ENCODE measurements at places on chromosomes 3 and 15.

- DNase-seq = no peak
Measured at GRCh38 chr3:30596152-30596551, 10.2 kb upstream of the TGFBR2 start.

- DNase-seq = no peak
Measured at GRCh38 chr3:134249296-134249841, 1.3 kb downstream of the RYK start.

GRCh38 chr15:70271422-70272088 is 173.8 kb upstream of the TLE3 start:
- DNase-seq = no peak

DNA sequence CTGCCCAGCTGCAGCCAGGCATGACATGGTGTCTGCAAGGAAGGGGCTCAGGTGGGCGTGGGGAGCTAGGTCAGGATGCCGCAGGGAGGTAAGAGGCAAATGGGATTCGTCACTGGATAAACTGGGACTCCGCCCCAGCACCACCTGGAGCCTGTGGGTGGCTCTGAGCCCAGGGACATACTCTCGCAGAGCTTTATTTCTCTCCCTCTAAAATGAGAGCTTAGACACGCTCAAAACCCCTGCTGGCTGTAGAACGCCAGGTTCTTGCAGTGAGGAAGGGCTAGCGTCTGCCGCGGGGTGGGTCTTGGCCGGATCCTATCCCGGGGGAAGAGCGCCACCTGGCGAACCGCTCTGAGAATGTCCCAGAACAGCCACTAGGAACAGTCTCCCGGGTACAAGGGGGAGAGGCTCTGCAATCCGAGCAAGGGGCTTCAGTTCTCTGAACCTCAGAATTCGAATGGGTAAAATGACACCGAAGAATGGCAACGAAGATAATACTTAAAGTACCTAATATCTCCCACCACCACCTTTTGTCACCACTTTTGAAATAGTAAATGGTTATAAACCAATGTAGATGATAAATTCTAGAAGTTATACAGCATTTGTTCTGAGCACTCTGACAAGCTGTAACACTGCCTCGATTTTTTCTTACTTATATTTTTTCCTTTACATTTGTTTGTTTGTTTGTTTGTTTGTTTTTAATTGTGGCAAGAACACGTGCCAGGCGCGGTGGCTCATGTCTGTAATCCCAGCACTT is 53.2 kb upstream of the SRGAP3 start:
- peak; percentile 96 for DNase-seq

- DNase-seq = no peak
Measured at GRCh38 chr3:138824114-138824506, 10.6 kb downstream of the PIK3CB start.

GRCh38 chr15:48796930-48797329 is 13.9 kb downstream of the CEP152 start:
- no peak for DNase-seq

- no peak for DNase-seq
Measured at GRCh38 chr3:72312339-72312738, 527.4 kb upstream of the PROK2 start.

DNA sequence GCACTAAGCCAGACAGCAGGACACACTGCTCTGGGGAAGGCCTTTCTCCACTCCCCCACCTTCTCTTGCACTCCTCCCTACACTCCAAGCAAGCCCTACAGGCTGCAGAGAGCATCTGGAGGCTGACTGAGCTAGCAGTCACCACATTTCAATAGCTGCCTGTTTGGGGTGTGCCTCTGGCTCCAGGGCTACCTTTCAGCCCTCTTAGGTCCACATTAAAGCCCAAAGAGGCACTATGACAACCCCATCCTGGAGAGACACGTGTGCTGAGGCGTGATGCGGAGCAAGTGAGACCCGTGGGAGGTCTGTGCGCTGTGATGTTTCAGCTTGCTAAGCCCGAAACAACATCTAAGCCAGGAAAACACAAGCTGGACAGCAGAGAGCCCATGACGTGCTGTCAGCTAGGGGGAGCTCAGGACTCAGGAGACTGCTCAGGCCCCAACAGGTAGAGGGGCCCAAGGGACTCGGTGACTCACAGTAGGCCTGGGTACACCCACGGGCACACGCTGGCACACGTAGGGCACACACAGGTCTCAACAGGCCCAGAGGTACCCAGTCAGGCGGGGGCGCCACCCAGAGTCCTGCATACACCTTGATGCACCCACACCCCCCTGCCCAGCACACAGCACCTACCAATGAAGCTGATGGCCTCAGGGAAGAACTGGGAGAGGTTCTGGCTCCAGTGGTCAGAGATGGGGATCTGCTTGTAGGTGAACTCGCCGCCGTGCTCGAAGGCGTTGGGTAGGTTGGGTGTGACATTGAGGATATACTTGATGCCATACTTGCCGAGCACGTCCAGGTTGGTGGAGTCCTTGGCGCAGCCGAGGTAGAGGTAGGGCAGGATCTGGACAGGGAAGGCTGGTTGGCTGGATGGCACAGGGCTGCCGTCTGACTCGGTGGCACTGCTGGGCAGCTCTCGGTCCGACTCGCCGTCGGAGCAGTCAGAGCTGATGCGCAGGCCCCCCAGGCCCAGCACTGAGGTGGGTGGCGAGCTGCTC is 2.8 kb downstream of the DUSP7 start:
- no peak for DNase-seq

DNA sequence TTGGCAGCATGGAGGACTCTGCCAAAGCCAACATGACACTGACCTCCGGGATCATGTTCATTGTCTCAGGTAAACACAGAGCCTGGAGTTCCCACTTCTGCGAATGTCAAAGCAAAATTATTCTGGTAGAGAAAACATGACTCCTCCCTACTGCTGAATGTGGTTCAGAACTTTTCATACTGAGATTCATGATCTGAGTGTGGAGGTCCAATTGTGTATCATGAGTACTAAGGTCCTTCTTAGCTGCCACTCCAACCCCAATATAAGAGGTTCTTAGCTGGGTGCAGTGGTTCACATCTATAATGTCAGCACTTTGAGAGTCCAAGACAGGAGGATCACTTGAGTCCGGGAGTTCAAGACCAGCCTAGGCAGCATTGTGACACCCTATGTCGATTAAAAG is 13.8 kb downstream of the CLDN18 start:
- DNase-seq = no peak

DNA sequence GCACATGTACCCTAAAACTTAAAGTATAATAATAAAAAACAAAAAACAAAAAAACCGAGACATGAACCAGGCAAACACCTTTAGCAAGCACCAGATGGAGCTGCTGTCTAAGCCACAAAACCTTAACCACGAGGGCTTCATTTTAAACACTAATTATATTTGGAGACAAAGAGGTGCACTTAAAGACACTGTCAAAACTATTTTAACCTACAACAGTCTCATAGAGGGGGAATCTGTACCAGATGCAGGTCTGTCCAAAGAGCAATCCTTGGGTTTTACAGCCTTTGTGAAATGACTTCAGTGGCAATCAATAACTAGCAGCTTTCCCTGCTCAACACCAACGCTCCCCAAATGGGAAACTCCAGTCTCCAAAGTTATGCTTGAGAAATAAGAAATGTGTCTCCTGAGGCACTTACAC is 115.7 kb upstream of the TSPAN3 start:
- peak; percentile 43 for DNase-seq

DNA sequence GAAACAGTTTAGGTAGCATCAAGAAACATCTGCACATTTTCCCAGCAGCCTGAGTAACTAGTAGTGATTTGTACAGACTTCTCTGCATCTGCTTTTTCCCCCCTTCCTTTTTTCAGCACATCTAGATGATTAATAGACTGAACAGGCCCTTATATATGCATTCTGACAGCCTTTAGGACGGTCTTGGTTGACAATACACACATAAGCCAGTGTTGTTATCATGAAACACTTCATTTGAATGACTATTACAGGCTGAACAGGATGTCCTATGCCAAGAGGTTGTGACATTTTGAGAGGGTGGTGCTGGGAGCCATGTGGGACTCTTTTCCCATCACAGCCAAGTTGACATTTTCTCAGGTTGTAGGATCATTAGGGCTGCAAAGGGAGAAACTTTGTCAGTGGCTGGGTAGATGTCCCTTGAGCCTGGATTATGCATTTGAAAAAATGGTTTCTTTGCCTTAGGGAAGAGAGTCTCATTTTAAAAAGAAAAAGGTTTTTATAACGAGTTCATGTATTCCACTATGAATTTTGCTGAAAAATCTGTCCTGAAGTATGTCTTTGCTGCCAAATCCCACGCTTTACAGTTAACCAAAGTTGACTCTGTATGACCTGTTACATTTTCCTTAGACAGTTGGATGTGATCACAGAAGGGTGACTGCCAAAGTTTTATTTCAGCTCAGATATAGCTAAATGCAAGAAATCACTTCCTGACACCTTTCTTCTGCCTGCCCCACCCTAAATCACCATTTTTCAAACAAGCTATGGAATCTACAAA is 73.7 kb downstream of the FILIP1L start:
- DNase-seq = no peak

- DNase-seq = no peak
Measured at GRCh38 chr3:141191097-141191749, 40.4 kb upstream of the PXYLP1 start.

- no peak for DNase-seq
Measured at GRCh38 chr3:101858464-101859030, 9.2 kb downstream of the NFKBIZ start.

GRCh38 chr3:138114988-138115971 is at the start of gene DZIP1L:
DZIP1L (minus strand) TSS chr3:138115608; CDS start chr3:138103971, 11,637 bp downstream.
- DNase-seq = no peak

DNA sequence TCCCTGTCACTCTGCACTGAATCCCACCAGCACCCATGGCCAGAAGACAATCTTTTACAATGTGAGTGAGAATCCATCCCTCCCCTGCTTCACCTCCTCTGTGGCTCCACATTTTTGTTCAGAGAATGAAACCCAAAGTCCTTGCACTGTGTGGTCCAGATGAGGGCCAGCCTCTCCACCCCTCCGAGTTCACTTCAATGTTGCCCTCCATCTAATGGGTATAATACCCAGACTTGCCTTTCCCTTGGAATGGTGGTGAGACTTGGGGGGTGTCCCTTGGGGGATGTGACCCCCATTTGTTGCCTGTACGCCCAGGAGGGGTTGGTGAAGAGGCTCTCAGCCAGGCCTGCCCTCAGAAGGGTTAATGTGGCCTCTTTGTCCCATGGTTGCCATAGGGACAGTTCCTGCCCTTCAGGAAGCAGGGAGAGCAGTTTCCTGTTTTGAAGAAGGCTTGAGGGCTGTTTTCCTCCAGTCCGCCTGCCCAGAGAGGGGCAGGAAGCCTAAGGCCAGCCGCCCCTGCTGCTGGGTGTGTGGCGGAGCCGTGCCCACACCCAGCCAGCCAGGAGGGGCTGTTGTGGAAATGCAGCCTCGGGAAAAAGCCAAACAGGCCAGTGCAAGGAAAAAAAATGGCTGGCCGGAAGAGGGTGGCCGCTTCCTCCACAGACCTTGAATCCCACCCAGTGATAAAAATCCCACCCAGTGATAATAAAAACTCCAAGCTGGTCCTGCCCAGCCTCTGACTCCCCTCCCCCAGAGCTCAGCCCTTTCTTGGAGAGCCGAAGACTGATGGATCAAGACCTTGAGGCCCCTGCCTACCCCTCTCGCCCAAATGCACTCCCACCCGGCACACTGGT is 14.6 kb upstream of the FGD5 start:
- DNase-seq = no peak

DNA sequence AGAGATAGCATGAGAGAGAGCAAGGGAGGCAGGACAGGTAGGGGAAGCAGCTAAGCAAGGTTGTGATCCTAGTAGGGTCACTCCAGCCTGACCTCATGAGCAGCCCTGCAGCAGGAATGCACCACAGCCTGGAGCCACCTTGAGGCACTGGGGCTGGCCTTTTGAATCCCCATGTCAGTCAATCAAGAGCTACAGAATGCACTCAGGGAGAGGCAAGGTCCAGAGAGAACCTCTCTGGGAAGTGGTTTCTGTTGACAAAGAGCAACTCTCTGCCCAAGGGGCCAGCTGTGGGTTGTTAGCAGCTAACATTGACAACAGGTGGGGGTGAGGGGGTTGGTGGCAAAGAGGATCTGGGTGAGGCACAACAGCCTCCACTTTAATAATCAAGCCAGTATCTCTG is 54.6 kb downstream of the TRANK1 start:
- no peak for DNase-seq

DNA sequence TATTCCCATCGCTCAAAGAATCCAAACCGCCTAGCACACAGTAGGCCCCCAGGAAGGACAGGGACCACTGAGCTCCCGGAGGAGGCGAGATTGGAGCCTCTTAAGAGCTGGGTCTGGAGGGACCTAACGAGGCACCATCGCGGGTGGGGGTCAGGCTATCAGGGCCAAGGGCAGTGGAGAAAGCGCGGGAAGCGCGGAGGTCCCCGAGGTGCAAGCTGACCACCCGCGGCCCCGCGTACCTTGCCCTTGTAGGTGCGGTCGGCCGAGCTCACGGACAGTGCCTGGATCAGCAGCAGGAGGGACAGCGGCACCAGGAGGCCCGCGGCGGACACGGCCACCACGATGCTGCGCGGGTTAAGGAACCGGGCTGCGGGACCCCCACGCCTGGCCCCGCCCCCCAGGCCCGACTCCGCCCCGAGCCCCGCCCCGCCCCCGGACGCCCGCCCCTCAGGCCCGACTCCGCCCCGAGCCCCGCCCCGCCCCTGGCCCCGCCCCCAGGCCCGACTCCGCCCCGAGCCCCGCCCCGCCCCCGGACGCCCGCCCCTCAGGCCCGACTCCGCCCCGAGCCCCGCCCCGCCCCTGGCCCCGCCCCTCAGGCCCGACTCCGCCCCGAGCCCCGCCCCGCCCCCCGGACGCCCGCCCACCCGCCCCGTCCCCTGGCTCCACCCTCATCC is 3.9 kb downstream of the ZDHHC19 start:
- DNase-seq = no peak

DNA sequence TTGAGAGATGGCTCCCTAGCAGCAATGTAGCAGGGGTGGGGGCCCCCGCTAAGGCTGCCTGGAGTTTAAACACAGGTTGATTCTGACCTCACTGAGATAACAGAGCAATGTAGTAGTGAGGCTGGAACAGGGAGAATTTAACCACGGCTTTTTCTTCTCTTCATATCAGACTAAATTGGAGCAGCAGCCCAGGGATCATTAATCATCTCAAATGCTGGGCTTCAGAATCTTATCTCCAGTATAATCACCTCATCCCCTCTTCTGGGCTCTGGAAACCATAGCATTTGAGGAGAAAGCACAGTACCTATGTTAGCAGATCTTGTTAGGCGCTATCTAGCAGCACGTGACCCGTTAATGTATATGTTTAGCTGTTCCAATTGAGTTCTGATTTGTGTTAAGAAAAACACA is 25.4 kb upstream of the DET1 start:
- no peak for DNase-seq

GRCh38 chr3:163364717-163365116 is 1713.6 kb downstream of the SI start:
- no peak for DNase-seq

- no peak for DNase-seq
Measured at GRCh38 chr15:67358391-67358790, 103.8 kb downstream of the IQCH start.

DNA sequence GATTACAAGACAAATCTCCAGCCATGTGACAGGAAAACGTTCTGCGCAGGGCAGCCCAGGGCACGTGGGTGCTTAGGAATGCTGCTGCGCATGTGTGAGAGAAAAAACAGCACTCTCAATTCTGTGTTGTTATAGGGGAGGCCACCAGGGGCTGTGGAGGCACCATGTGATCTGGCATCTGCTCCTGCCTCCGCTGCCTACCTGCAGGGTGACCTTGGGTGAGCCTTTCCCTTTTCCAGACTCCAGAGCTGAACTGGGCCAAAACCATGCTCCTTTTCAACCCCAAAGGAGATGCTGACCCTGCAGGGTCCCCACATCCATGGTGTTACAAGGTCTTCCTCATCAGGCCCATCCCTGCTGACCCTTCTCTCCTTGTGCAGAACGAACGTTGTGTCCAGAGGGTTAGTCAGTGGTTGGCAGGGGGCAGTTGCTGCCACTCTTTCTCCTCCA is 81.5 kb upstream of the RASGRF1 start:
- no peak for DNase-seq

Measured in spinal cord (tissue), 10 donors.